ENCODE measurements at places on chromosomes 12 and 14. TPM values are rescaled to one million over a fixed set of nuclear protein-coding genes. Genes with fewer than 3 reads are reported as not detected.

GRCh38 chr12:53657041-53657440, 18.8 kb downstream of the ATP5MC2 start:
- DNase-seq: no peak

The ADAMTS20 gene
- total RNA-seq: not detected

The PAPOLA gene
- total RNA-seq: 103 TPM

The PTGER2 gene
- total RNA-seq: 0.57 TPM
